ENCODE measurements at places on chromosomes 12 and 14. TPM values are rescaled to one million over a fixed set of nuclear protein-coding genes. Genes with fewer than 3 reads are reported as not detected.
A peak's percentile ranks its signal among the peaks of the same experiment; 100 is the strongest.

DNA sequence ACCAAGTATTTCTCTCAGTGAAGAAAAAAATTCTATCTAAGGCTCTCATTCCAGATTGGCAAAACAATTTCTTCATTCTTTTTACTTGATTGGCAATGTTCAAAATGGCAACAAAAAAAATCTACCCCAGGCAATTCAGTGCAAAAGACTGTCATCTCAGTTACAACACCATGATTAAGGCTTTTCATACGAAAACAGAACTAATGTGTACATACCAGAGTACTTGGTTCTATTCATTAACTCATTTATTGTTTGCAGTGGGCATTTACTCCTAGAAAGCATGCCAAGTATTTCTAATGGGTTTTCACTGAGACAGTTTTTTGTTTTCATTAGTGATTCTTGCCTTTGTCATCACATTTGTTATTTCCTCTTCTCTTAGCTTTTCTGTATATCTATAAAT lies 33.0 kb downstream of the DBX2 start:
- H3K4me1 ChIP-seq, result no peaks in the 10 kb centered on the region
- no peak overlapping the region for H3K27ac ChIP-seq
- H3K27me3 ChIP-seq, result no peaks in the 10 kb centered on the region
- no peaks in the 10 kb centered on the region for H3K36me3 ChIP-seq
- DNase-seq, result no peak

- peak; percentile 76 for DNase-seq
- peaks cover 32% of the 10 kb centered on the region for H3K4me1 ChIP-seq
- H3K4me3 ChIP-seq, result no peak overlapping the region
- no peaks in the 10 kb centered on the region for H3K36me3 ChIP-seq
Measured at GRCh38 chr12:26198742-26199141, 3.4 kb downstream of the SSPN start.

Gene GZMH
- 2.5 TPM for total RNA-seq

DNA sequence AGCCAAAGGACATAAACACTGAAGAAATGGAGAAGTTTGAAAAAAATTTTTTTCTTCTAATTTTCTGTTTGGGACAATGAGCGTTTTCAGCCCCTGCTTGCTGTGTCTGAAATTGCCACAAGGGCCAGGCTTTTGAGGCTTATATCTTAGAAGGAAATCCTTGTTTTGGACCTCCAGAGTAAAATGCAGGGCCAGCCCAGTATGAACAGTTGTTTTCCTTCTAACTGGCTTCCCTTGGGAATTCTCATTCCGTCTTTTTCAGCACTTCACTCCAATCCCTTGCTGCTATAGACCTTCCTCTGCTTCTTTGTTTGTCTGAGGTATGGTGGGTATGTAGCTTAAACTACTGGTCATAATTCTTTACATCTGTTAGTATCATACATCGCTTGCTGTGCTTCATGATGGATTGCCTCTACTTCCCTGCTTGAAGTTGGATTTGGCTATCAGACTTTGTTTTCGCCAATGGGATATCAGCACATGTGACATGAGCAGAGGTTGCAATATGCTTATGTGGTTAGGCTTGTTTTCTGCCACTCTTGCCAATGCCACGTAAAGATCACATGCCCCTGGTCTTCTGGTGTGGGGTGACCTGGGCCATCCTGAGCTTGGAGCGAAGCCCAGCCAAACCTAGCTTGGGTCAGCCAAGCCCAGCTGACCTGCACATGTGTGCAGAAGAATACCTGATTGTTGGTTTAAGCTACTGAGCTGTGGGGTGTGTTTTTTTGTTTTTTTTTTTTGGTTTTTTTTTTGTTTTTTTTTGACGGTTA lies 64.7 kb downstream of the AVPR1A start:
- H3K4me1 ChIP-seq, result no peaks in the 10 kb centered on the region
- H3K27ac ChIP-seq, result no peak overlapping the region
- no peaks in the 10 kb centered on the region for H3K27me3 ChIP-seq
- no peak overlapping the region for H3K4me3 ChIP-seq
- no peak for DNase-seq
- no peaks in the 10 kb centered on the region for H3K36me3 ChIP-seq

DNA sequence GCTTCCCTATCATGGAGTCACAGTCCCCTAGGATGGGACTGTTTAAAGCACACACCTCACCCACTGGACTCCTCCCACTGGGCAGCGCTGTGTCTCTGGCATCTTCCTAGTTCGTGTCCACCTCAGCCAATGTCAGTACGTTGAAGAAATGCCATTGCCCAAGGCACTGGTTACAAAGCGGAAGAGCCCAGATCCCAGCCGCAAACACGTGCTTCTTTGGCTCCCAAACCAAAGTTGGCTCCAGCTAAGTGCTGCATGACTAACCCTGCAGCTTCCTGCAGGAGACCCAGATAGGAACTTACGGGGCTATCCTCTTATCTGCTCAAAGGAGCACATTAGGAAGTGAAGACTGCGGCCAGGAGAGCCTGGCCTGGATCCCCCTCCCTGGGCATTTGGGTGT lies 9.3 kb downstream of the SYNE3 start:
- peaks cover 12% of the 10 kb centered on the region for H3K4me1 ChIP-seq
- peak overlapping the region; percentile 30 for H3K27ac ChIP-seq
- H3K4me3 ChIP-seq, result no peak overlapping the region

GRCh38 chr12:115456946-115457689 lies 773.1 kb upstream of the TBX3 start:
- no peaks in the 10 kb centered on the region for H3K4me1 ChIP-seq
- no peak overlapping the region for H3K4me3 ChIP-seq
- peaks cover 4% of the 10 kb centered on the region for H3K27me3 ChIP-seq
- DNase-seq, result no peak
- no peak overlapping the region for H3K27ac ChIP-seq
- no peaks in the 10 kb centered on the region for H3K36me3 ChIP-seq

Gene GRIP1
- 12.5 TPM for total RNA-seq

Gene PNMA1
- total RNA-seq, result 33.5 TPM

GRCh38 chr14:99633918-99634317 lies 11.0 kb upstream of the HHIPL1 start:
- DNase-seq, result no peak
- no peaks in the 10 kb centered on the region for H3K36me3 ChIP-seq
- no peak overlapping the region for H3K27ac ChIP-seq
- no peaks in the 10 kb centered on the region for H3K4me1 ChIP-seq
- H3K4me3 ChIP-seq, result no peak overlapping the region

Gene MNAT1
- total RNA-seq, result 22.4 TPM

- no peaks in the 10 kb centered on the region for H3K27me3 ChIP-seq
- DNase-seq, result no peak
- H3K36me3 ChIP-seq, result no peaks in the 10 kb centered on the region
- no peaks in the 10 kb centered on the region for H3K4me1 ChIP-seq
- no peak overlapping the region for H3K27ac ChIP-seq
Measured at GRCh38 chr12:81125691-81126090, 47.8 kb downstream of the ACSS3 start.

GRCh38 chr14:75373616-75374015 lies 54.2 kb upstream of the JDP2 start:
- H3K4me1 ChIP-seq, result no peaks in the 10 kb centered on the region
- H3K36me3 ChIP-seq, result no peaks in the 10 kb centered on the region
- H3K27me3 ChIP-seq, result no peaks in the 10 kb centered on the region
- no peak overlapping the region for H3K27ac ChIP-seq
- no peak overlapping the region for H3K4me3 ChIP-seq

GRCh38 chr14:67311868-67312267 lies 47.7 kb downstream of the ATP6V1D start:
- H3K27me3 ChIP-seq, result no peaks in the 10 kb centered on the region
- no peak for DNase-seq
- H3K27ac ChIP-seq, result no peak overlapping the region

GRCh38 chr12:131164096-131164872 lies 210.6 kb downstream of the ADGRD1 start:
- H3K36me3 ChIP-seq, result no peaks in the 10 kb centered on the region
- no peaks in the 10 kb centered on the region for H3K27me3 ChIP-seq
- H3K4me3 ChIP-seq, result no peak overlapping the region
- no peak overlapping the region for H3K27ac ChIP-seq
- DNase-seq, result no peak

DNA sequence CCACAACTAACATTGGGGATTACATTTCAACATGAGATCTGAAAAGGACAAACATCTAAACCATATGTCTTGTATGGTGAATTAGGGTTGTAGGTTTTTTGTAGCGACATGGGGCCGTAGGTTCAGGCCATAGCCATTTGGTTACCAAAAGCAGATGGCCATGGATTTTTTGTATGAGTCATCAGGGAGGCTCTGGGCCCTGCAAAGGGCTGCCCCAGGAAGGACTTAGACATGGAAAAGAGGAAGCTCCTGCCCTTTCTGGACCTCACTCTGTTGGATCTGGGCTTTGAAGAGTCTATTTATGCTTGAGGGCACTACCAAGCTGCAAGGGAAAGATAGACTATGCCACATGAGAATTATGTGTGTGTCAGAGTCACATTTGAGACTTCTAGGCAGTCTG lies 89.3 kb upstream of the DHRS4 start:
- H3K4me3 ChIP-seq, result no peak overlapping the region
- H3K27me3 ChIP-seq, result no peaks in the 10 kb centered on the region
- no peaks in the 10 kb centered on the region for H3K36me3 ChIP-seq
- H3K4me1 ChIP-seq, result peaks cover 13% of the 10 kb centered on the region
- DNase-seq, result no peak
- no peak overlapping the region for H3K27ac ChIP-seq

GRCh38 chr12:121723200-121723599 lies 10.6 kb downstream of the TMEM120B start:
- no peaks in the 10 kb centered on the region for H3K27me3 ChIP-seq
- H3K27ac ChIP-seq, result no peak overlapping the region
- no peak overlapping the region for H3K4me3 ChIP-seq
- peaks cover 6% of the 10 kb centered on the region for H3K36me3 ChIP-seq

- no peak overlapping the region for H3K4me3 ChIP-seq
- no peaks in the 10 kb centered on the region for H3K27me3 ChIP-seq
- H3K36me3 ChIP-seq, result no peaks in the 10 kb centered on the region
- no peaks in the 10 kb centered on the region for H3K4me1 ChIP-seq
- DNase-seq, result no peak
- no peak overlapping the region for H3K27ac ChIP-seq
Measured at GRCh38 chr12:54784115-54784514, 70.2 kb upstream of the MUCL1 start.

Gene NUAK1
- 7.9 TPM for total RNA-seq

DNA sequence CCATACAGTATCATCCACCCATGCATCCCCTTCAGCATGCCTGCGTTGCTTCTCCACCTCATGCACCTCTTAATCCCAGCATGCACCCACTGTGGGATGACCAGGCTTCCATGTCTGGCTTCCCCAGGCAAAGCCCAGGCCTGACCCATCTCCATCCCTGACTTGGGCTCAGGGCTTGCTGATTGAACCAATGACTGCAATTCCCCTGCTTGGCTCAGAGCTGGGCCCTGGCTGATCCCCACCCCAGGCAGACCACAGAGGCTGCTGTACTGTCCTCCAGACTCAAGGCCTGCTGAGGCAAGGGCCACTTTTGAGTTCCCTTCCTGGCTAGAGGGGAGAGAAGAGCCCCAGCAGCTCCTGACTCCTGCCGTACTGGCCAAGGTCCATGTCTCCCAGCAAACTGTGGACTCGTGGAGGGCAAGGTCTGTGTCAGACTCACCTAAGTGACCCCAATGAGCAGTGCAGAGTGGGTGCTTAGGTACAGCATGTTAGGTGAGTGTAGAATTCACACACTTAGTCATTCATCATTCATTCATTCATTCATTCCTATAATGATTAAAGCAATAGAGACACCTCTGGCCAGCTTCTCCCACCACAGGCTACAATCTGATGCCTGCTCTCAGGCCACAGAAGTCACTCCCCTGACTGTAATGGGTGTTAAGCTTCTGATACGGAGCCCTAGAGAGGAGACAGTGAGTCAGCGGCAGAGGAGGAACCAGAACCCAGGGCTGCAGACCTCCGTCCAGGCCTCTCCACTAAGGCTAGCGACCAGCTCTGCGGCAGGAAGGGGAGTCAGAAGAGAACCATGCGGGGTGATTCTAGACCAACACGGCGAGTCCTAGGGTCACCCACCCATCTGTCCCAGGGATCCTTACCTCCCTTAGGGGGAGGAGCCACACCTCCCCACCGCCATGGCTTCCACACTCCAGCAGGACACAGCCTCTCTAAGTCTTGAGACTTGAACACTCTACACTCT lies 2.9 kb downstream of the BEGAIN start:
- DNase-seq, result peak; percentile 24
- H3K4me1 ChIP-seq, result peaks cover 7% of the 10 kb centered on the region
- no peak overlapping the region for H3K4me3 ChIP-seq
- no peaks in the 10 kb centered on the region for H3K36me3 ChIP-seq
- peaks cover 28% of the 10 kb centered on the region for H3K27me3 ChIP-seq

Gene HOXC6
- not detected for total RNA-seq

Gene B4GALNT1
- 0.99 TPM for total RNA-seq

DNA sequence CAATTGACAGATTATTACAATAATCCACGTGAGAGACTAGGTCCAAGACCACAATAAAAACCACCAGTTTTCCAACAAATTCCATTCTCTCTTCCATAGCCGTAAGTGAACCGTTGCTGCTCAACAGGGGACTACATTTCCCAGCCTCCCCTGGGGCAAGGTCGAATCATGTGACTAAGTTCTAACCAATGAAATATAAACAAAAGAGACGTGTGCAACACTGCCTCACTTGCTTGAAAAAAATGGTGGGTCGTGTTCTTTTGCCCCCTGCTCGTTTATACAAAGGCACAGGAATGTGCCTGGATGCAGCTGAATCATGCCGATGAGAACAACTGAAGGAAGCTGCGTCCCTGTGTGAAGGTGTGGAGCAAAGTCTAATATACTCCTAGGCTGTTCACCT lies 51.1 kb downstream of the HSPB8 start:
- H3K4me1 ChIP-seq, result no peaks in the 10 kb centered on the region
- H3K27ac ChIP-seq, result no peak overlapping the region
- H3K4me3 ChIP-seq, result no peak overlapping the region
- DNase-seq, result no peak
- H3K36me3 ChIP-seq, result no peaks in the 10 kb centered on the region

Gene ZC2HC1C
- total RNA-seq, result 3.6 TPM

Gene RDH5
- 30.7 TPM for total RNA-seq
